ENCODE measurements at places on chromosomes 3 and 15. TPM values are rescaled to one million over a fixed set of nuclear protein-coding genes. Genes with fewer than 3 reads are reported as not detected.

Gene GP9
- total RNA-seq, result 0.50 TPM

Gene ISLR2
- 4.9 TPM for total RNA-seq

Gene TTLL13
- total RNA-seq, result not detected

Gene WDR72
- total RNA-seq, result not detected

Gene SLC15A2
- 1.1 TPM for total RNA-seq

Gene PLCB2
- 13.3 TPM for total RNA-seq

Gene KLHL40
- total RNA-seq, result 0.17 TPM

DNA sequence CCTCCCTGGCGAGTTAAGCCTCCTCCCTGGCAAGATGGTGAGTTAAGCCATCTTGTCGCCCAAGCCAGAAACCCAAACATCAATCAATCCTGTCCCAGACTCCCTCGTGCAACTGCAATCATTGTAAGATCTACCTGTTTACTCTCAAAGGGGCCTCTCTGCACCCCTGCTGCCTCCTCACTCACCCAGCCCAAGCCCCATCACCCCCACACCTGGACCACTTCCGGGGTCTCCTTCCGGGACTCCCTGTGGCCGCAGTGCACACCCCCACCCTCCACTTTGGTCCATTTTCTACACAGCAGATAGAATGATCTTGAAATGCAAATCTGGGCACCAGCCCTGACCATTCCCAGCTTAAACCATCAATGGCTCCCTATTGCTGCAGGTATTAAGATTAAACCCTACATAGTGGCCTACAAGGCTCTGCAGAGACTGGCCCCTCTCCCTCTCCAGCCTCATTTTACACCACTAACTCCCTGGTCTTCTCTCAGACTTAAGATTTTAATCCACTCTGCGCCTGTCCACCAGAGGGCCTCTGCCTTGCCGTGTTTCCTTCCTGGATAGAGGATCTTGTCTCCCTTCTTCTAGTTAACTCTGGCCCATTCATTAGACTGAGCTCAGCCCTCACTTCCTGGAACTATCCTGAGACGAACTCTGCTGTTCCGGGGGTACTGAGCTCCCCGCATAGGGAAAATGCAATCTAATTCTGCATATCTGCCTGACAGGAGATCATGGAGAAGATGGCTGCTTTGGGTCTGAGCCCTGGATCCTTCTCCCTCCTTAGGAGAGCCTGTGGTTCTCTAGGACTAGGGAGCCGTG, 41.9 kb upstream of the SLC6A1 start:
- no peaks in the 10 kb centered on the region for H3K27me3 ChIP-seq
- H3K4me1 ChIP-seq, result no peaks in the 10 kb centered on the region
- no peaks in the 10 kb centered on the region for H3K36me3 ChIP-seq
- no peak overlapping the region for H3K27ac ChIP-seq
- DNase-seq, result no peak

DNA sequence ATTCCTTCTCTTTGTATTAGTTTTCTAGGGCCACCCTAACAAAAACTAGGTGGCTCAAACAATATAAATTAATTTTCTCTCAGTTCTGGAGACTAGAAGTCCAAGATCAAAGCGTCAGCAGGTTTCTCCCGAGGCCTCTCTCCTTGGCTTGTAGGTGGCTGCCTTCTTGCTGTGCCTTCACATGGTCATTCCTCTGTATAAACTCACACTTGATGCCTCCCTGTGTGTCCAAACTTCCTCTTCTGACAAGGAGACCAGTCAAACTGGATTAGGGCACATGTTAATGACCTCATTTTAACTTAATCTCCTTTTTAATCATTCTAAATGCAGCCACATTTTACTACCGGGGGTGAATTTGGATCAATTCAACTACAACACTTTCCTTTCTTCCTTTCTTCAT, 691.1 kb downstream of the DIPK2A start:
- H3K4me1 ChIP-seq, result no peaks in the 10 kb centered on the region
- H3K4me3 ChIP-seq, result no peak overlapping the region
- H3K27ac ChIP-seq, result no peak overlapping the region
- no peaks in the 10 kb centered on the region for H3K36me3 ChIP-seq
- no peak for DNase-seq

DNA sequence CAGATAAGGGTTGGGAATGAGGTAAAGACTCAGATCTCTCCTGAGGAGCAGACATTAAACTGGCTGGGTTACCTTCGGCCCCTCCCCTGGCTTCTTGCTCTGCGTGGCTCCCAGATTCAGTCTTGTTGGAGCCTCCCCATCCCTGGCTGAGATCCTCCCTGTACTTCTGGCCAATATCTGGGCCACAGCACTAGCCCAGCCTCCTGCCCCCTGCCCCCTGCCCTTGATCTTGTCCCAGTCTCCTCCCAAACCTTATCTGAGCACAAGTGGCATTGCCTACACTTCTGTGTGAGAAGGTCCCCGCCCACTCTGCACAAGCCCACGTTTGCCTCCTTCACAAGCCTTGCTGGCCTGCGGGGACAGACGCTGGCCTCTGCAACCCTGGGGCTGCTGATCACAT, 16.8 kb downstream of the PLA2G4F start:
- no peak overlapping the region for H3K27ac ChIP-seq
- no peak overlapping the region for H3K4me3 ChIP-seq
- DNase-seq, result no peak
- H3K27me3 ChIP-seq, result no peaks in the 10 kb centered on the region

DNA sequence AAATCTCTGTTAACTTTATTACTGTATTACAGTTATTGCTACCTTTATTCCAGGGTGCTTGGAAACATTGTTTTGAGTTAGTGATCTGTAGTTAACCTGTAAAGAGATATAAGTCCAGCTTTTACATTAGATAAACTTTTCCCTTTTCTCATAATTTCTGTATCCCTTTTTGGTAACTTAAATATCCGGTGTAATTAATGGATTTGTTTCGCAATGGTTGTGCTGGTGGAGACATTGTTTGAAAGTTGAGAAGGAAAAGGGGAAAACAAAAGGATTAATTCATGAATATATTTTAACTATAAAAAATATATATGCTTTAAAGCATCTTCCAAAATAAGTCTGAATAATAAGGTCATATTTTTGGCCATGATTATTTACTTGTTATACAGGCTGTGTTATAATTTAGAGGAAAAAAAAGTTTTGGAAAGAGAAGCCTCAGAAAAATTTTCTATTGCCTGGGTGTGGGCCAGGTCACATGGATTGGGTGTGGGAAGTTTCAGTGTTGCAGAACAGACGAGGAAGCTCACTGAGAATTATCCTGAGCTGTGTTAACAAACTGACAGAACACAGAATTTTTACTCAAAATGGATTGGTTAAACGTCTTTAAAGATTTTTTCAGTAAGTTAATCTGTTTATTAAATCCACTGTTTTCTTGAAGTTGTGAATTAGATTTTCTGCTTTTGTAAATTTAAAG, 27.7 kb upstream of the IL20RB start:
- no peaks in the 10 kb centered on the region for H3K27me3 ChIP-seq
- peak overlapping the region; percentile 50 for H3K27ac ChIP-seq
- peak overlapping the region; percentile 40 for H3K4me3 ChIP-seq
- H3K4me1 ChIP-seq, result peaks cover 62% of the 10 kb centered on the region
- H3K36me3 ChIP-seq, result no peaks in the 10 kb centered on the region
- DNase-seq, result no peak

GRCh38 chr15:92231461-92231860, 162.2 kb upstream of the ST8SIA2 start:
- H3K4me1 ChIP-seq, result no peaks in the 10 kb centered on the region
- H3K4me3 ChIP-seq, result no peak overlapping the region
- no peaks in the 10 kb centered on the region for H3K36me3 ChIP-seq

DNA sequence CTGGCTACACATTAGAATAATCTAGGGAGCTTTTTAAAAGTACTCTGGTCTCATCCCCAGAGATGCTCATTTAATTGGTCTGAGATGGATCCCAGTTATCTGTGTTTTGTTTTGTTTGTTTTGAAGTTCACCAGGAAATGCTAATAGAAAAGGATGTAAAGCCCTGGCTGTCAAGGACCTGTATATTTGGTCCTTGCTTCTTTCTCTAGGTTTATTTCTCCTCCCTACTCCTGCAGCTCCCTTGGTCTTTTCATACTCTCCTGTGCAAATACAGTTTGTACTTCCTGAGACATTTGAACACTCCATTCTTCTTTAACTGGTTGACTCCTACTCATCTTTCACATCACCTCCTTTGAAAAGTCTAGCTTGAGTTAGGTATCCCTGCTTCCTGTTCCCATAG, 3.3 kb downstream of the PIK3CA start:
- DNase-seq, result no peak
- no peak overlapping the region for H3K27ac ChIP-seq
- H3K4me1 ChIP-seq, result peaks cover 42% of the 10 kb centered on the region

- no peak overlapping the region for H3K4me3 ChIP-seq
- no peak overlapping the region for H3K27ac ChIP-seq
- no peaks in the 10 kb centered on the region for H3K36me3 ChIP-seq
- DNase-seq, result no peak
- no peaks in the 10 kb centered on the region for H3K4me1 ChIP-seq
Measured at GRCh38 chr3:51221959-51222358, 163.1 kb upstream of the MANF start.

DNA sequence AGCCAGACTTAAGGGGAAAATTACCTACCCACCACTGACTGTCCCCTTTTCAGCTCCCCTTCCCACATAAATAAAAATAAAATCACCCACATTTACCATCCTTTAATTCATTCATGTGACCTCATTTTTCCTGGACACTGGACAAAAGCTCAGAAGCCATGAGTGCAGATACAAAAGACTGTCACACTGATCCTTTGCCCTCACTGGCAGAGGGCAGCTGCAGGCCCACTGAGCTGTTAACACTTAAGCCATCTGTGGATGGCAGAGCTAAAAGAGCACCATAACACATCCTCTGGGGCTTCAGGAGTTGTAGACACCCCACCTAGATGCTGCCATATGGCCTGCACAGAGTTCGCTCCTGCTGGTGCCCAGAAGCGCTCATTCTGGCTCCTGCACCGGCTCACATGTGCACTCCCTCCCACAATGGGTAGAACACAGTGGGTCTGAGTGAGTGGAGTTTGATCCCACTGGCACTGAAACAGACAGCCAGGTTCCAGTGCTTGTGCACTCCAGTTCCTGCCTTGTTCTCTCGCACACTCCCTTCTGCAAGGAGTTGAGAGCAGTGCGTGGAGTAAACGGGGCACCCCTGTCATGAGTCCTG, 38.8 kb downstream of the EDC3 start:
- H3K27ac ChIP-seq, result no peak overlapping the region
- no peaks in the 10 kb centered on the region for H3K27me3 ChIP-seq
- DNase-seq, result no peak
- H3K4me3 ChIP-seq, result no peak overlapping the region

- H3K27me3 ChIP-seq, result no peaks in the 10 kb centered on the region
- H3K36me3 ChIP-seq, result peaks cover 55% of the 10 kb centered on the region
- H3K4me1 ChIP-seq, result peaks cover 7% of the 10 kb centered on the region
- no peak for DNase-seq
Measured at GRCh38 chr3:9942164-9942563, 8.5 kb downstream of the CRELD1 start.

GRCh38 chr15:60898896-60899295, 330.2 kb downstream of the RORA start:
- DNase-seq, result no peak
- peaks cover 21% of the 10 kb centered on the region for H3K4me1 ChIP-seq
- H3K4me3 ChIP-seq, result no peak overlapping the region
- no peak overlapping the region for H3K27ac ChIP-seq

DNA sequence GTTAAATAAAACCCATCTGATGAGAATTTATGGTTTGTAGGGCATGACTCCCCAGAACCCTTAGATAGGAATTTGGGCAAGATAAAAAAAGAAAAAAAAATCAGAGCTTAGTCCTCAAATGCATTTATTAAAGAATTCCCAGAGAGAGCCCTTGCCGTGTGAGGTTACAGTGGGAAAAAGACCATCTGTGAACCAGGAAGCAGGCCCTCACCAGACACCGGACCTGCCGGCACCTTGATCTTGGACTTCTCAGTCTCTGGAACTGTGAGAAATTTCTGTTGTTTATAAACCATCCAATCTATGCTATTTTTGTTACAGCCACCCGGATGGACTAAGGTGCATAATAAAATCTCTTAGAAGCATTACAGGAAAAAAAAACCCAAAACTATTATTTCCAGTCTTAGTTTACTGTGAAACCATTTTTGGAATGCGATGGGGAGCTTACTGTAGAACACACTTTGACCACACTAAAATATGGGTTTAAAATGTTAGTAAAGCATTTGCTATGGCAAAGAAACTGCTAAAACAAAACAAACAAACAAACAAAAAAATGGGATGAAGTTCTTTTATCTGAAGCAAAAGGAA, 72.2 kb downstream of the LEKR1 start:
- no peak overlapping the region for H3K27ac ChIP-seq
- H3K4me3 ChIP-seq, result no peak overlapping the region
- no peaks in the 10 kb centered on the region for H3K4me1 ChIP-seq
- no peak for DNase-seq

Data from esophagus muscularis mucosa (tissue), 4 donors.